ENCODE measurements at places on chromosomes 4 and X. TPM values are rescaled to one million over a fixed set of nuclear protein-coding genes. Genes with fewer than 3 reads are reported as not detected.

DUX4 gene
- total RNA-seq: not detected

SLC10A6 gene
- total RNA-seq: 0.81 TPM

PGAM4 gene
- not detected for total RNA-seq

AIMP1 gene
- total RNA-seq: 46.0 TPM

C4orf36 gene
- 0.89 TPM for total RNA-seq

NAT8L gene
- 0.40 TPM for total RNA-seq

DNA sequence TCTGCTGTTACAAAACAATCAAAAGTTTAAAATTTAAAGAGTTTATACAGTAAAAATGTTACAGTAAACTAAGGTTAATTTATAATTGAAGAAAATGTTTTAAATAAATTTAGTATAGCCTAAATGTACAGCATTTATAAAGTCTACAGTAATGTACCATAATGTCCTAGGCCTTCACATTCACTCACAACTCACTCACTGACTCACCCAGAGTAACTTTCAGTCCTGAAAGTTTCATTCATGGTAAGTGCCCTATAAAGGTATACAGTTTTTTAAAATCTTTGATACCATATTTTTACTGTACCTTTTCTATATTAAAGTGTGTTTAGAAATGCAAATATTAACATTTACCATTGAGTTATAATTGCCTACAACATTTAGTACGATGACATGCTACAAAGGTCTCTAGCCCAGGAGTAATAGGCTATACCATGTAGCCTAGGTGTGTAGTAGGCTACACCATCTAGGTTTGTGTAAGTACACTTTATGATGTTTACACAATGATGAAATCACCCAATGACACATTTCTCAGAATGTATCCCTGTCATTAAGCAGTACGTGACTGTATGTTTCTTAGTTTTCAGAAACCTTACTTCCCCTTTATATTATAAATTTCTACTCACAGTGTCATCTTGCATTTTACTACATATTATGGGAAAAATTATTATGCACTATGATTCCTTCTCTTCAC, 320.8 kb downstream of the ADAM29 start:
- no peak for DNase-seq

GRCh38 chrX:50838820-50839600, 25.0 kb upstream of the SHROOM4 start:
- DNase-seq: no peak

- no peak for DNase-seq
Observed at GRCh38 chr4:152640058-152640921, 39.5 kb downstream of the TMEM154 start.

DNA sequence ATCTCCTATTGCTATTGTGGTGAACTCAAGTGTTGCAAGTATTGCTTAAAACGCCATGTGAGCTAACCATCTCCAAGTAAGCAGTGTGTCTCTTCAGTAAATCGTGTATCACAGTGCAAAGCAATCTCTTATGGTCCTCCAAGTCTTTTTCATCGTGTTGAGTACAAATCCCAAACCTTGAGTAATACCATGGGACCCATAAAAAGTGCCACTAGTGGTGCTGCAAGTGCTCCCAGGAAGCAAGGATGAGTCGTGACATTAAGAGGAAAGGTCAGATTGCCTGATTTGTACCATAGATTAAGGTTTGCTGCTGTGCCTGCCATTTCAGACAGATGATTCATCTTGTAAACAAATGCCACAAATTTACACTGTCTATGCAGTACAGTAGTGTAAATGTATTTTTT, 66.9 kb upstream of the BMPR1B start:
- no peak for DNase-seq

- no peak for DNase-seq
Observed at GRCh38 chrX:145821291-145821897, 3.8 kb downstream of the SLITRK2 start.

GRCh38 chr4:147853706-147854105, 121.8 kb downstream of the ARHGAP10 start:
- DNase-seq: no peak

GRCh38 chrX:8688776-8689175, 43.2 kb downstream of the ANOS1 start:
- DNase-seq: no peak

DNA sequence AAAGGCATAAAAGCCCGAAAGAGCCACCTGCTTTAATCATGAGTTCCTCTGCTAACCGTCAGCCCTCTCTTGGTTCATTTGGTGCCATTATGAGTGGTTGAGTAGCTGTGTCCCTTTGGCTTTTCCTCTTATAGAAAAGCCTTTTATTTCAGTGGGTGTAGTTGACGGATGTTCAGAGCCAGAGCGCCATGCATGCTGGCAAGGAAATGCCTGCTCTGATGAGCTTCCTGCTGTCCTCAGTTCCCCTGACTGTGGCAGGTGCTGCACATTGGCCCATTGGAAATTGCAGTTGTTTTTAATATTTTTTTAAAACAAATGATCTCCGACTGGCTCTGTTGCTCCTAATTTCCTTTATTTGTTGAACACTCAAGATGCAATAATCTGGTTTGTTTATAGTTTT, 77.3 kb upstream of the LIMCH1 start:
- DNase-seq: no peak

GRCh38 chrX:22686138-22686541, 313.6 kb upstream of the DDX53 start:
- DNase-seq: no peak

- DNase-seq: no peak
Observed at GRCh38 chrX:45524296-45524695, 323.6 kb upstream of the DIPK2B start.

GRCh38 chrX:10015723-10016518, 48.8 kb downstream of the CLDN34 start:
- DNase-seq: no peak

- DNase-seq: no peak
Observed at GRCh38 chr4:61427818-61428495, 227.8 kb downstream of the ADGRL3 start.

DNA sequence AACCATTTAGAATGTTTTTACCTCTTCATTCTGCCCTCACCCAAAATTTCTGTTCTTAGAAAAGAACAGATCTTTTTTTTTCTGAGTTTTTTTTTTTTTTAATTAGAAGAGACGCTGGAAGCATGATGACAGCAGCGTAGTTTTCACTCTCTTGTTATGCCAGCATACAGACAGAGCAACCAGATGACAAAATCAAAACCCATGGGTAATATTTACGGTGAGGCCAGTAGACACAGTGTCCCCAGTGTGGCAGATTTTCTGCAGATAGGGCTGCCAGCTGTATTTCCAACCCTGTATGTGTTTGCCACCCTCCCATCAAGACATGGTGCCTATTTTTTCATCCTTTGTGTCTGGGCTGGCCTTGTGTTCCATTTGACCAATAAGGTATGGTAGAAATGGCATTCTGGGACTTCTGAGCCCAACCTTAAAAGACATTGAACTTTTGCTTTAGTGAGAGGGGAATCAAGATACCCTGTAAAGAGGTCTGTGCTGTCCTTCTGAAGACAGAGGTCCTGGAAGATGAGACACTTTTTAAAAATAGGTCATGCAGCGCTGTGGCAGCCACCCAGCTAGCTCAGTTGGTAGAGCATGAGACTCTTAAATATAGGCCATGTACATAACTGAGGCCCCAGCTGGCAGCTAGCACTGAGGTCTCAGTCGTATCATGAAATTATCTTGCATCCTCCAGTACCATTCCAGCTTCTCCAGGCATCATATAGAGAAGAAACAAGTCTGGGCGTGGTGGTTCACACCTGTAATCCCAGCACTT, 6.7 kb upstream of the ZNF41 start:
- no peak for DNase-seq

DNA sequence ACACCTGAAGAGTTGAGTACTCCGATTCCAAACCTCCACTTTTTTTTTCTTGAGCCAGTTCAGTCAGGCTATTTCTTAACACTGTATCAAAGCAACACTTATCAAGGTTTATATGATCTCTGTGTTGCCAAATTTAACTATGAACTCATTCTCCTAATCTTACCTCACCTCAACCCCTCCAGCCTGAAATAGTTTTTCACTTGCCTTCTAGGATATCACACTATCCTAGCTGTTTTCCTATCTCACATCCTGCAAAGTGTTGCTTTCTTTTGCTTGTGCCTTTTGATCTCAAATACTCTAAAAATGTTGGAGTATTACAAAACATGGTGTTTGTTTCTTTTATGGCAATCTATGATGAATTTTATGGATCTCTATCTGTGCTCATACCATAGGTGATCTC, 415.0 kb downstream of the CFAP47 start:
- no peak for DNase-seq

Measured in mucosa of gallbladder (tissue), 1 donor.